ENCODE measurements at places on chromosomes 3 and 15.

DNA sequence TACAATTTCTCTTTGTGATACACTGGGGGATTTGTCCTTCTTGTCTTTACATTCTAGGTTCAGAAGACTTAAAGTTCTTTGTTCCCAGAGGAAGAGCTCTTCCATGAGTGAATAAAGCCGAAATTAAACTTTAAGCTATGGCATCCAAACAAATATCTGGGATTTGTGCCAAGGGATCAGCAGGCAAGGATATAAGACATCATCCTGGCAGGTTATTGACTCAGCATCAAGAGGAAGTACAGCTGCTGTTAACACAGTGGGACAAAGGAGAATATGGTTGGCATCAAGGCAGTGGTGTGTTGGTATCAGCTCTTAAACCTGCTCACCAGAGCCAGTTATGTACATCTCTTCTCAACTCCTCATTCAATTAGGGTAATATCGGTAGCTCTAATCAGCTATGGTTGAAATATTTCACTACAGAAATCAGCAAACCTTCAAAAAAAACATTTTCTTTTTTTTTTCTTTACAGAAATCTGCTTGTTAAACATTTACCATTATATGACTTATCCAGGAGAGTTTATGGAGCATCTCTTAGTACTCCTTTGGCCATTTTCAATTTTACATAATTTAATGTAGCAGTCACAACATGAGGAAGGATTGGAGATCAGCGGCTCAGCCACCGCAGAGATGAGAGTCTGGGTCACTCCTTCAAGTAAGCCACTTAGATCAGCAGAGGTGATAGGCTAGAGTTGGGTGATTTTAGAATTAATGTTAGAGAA is 1198.6 kb upstream of the EPHA6 start:
- DNase-seq = no peak

- DNase-seq = peak; percentile 48
These were observed 82.6 kb downstream of the LSM3 start for GRCh38 chr3:14261229-14261628.

DNA sequence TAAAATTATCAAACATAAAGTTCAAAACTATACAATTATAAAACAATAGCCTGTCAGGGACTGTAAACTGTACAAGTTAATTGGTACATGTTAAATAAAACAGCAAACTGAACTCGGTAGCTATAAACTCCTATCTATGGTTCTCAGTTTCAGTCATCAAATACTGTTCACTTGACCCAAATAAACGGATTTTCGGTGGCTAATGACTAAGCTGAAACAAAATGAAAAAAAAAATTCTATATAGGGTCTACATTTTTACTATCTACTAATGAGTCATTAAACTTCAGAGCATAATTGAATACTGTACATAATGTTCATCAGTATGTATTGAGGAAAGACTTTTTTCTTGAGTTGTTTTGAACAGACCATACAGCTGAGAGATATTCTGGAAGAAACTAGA is 6.6 kb downstream of the PROK2 start:
- no peak for DNase-seq

DNA sequence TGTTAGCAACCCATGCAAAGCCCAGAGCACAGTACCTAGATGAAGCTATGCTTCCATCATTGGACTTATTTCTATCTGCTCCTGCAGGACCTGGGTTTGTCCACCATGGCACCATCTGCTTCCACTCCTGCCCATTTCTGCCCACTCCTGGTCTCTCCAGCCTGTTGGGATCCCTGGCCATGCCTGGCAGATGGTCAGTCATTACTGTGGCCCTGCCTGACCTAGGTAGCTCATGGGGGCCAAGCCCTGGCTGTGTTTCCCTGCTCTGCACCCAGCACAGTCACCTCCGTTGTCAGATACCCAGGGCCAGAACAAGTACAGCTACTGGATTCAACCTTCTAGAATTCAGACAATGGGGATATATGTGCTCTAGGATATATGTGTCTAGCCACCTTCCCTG is 185.8 kb upstream of the TLE3 start:
- no peak for DNase-seq

- peak; percentile 6 for DNase-seq
These were observed 439.2 kb downstream of the MCTP2 start for GRCh38 chr15:94670438-94671034.

DNA sequence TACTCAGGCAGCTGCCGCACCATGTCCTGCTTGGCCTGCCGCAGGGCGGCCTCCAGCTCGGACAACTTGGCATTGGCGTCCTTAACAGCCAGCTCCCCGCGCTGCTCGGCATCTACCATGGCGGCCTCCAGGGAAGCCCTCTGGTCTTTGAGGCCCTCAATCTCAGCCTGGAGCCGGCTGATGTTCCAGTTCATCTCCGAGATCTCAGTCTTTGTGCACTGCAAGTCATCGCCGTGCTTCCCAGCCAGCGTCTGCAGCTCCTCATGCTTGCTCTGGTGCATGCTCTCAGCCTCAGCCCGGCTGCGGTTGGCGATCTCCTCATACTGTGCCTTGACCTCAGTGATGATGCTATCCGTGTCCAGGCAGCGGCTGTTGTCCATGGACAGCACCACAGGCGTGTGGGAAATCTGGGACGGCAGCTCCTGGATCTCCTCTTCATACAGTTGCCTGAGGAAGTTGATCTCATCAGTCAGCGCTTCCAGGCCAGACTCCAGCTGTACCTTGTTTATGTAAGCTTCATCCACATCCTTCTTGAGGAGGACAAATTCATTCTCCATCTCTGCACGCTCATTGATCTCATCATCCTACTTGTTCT is 15.5 kb upstream of the PSTPIP1 start:
- peak; percentile 18 for DNase-seq

- no peak for DNase-seq
These were observed 276.6 kb downstream of the RPLP1 start for GRCh38 chr15:69729167-69729748.

- DNase-seq = no peak
These were observed 553.8 kb downstream of the MAGI1 start for GRCh38 chr3:65484964-65485363.

GRCh38 chr15:43930556-43930955 is 103.8 kb downstream of the WDR76 start:
- DNase-seq = no peak

DNA sequence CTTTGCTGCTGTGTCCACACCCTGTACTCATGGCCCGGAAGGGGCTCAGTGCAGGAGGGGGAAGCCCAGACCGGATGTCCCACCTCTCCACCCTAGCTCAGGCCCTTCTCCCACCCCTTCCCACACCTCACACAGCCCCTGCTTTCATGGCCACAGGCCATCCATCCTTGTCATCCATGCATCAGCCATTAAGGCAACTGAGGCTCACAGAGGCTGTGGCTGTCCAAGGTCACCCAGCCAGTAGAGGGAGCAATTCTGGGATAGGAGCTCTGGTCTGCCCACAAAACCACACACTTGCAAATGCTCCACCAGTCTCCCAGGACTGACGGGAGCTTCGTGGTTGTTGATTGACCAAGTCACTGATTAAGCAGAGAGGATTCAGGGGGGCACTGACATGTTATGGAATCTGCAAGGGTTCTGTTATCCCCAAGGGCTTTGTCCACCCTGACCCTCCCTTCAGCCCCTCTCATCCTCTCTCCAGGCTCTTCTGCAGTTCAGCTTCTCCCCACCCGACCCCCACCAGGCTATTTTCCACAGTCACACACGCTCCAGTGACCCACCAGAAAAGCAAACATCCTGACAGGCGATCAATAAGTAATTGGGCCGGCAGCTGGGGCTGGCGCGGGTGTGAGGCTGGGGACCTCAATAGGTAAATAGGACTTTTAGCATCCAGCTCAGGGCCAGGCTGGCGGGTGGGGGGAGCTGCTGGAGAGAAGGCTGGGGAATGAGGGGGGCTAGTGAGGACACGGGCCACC is 15.1 kb downstream of the LINGO1 start:
- DNase-seq = no peak
